Epithelial cell of esophagus (primary cell): ENCODE measurements at places on chromosomes 5 and 9.

- DNase-seq: no peak
Measured at GRCh38 chr9:35675732-35676392, 2.1 kb downstream of the CA9 start.

GRCh38 chr5:142906863-142907671 is 136.9 kb downstream of the ARHGAP26 start:
- DNase-seq: no peak

DNA sequence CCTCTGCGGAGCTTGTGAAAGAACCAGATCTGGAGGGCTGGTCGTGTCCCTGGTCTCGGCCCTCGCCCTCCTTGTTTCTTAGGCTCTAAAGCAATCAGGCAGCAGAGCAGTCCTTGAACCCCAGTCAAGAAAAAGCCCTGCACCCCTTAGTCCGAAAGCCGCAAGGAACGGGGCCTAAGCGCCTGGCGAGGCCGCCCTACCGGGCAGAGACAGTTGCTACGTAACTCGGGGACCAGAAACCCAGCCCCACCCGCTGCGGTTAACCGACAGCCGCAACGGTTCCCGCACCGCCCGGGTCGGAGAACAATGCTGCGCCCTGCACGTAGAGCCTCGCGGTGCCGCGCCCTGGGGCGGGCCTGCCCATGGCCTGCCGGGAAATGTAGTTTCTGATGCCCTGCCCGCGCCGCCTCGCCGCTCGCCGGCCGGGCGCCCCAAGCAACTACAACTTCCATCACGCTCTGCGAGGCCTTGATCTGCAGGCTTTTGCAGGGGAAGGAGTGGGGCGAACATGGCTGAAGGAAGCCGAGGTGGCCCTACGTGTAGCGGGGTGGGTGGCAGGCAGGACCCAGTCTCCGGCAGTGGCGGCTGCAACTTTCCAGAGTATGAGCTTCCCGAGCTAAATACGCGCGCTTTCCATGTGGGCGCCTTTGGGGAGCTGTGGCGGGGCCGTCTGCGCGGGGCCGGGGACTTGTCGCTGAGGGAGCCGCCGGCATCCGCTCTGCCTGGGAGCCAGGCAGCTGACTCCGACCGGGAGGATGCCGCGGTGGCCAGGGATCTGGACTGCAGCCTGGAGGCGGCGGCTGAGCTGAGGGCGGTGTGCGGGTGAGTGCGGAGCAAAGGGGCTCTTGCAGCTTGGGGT is at the start of gene SNAPC3:
Gene SNAPC3 (plus strand): TSS at position 505 of the 859 bp plus-strand sequence. CDS start 4 bp downstream, at position 509.
- peak; percentile 97 for DNase-seq

DNA sequence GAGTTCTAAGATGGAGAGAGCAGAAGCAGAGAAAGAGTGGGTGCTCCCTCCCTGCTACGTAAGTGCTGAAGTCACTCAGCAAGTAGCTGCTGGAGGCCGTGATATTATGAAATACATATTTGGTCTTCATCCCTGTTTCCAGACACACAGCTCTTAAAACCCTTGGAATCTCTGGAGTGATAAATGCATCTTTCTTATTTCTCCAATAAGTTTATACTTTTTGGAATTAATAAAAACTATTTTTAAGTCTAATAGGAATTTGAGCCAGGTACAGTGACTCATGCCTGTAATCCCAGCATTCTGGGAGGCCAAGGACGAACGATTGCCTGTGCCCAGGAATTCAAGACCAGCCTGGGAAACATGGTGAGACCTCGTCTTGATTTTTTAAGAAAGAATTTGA is 60.6 kb downstream of the AUH start:
- peak; percentile 55 for DNase-seq

DNA sequence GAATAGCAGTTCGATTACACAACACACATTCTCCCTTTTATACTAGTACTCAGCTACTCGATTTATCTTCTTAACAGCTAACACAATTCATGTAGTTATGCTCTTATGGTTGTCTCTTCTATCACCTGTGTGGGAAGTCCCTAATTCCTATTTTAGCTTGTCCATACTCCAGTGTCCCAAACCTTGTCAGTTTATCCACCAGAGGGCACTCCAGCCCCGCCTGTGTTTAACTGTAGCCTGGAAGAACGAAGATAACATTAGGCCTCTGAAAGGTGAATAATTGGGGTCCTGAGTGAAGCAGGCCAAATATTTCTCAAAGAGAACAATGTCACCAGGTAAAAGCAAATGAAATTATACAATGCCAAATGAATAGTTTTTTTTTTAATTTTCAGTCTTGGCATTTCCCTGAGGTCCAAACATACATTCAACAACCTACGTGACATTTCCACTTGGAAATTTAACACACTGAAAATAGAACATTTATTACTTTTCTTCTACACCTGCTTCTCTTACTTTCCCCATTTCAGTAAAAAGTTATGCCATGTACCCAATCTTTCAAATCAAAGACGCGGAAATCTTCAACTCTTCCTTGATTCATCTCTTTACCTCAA is 560.7 kb downstream of the HTR1A start:
- peak; percentile 72 for DNase-seq

- DNase-seq: peak; percentile 95
Measured at GRCh38 chr9:71944754-71945375, 33.4 kb downstream of the C9orf85 start.

GRCh38 chr5:163941079-163941478 is 435.7 kb downstream of the MAT2B start:
- no peak for DNase-seq

GRCh38 chr5:58330781-58331180 is 129.1 kb downstream of the PLK2 start:
- DNase-seq: peak; percentile 88

- no peak for DNase-seq
Measured at GRCh38 chr5:27217155-27217956, 179.0 kb upstream of the CDH9 start.

DNA sequence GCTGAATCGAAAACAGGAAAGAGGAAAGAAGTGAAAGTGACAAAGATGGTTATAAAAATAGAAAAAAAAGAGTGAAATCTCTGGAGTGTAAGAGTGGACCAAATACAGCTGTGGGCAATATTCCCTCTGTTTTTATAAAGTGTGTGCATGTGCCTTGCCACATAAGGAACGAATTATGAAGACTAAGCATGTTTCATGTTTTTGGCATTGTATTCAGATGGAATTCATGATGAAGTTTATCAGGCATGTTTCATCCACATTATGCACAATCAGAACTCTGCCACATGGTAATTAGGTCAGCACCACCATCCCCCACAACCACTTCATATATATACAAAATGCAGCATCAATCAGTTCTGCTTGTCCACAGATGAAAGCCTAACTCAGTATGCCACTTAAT is 348.0 kb downstream of the ZNF608 start:
- DNase-seq: no peak

DNA sequence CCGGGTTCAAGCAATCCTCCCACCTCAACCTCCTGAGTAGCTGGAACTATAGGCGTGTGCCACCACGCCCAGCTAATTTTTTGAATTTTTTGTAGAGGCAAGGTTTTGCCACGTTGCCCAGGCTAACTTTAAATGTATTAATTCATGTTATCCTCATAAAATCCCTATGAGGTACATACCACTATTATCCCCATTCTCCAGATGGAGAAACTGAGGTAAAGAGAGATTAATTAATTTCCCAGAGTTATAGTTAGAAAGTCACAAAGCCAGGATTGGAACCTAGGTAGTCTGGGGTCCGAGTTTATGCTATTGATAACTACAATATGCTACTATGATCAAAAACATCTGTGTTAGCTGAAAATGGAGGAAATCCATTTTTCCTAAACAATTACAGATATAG is 31.9 kb upstream of the GOLPH3 start:
- no peak for DNase-seq

DNA sequence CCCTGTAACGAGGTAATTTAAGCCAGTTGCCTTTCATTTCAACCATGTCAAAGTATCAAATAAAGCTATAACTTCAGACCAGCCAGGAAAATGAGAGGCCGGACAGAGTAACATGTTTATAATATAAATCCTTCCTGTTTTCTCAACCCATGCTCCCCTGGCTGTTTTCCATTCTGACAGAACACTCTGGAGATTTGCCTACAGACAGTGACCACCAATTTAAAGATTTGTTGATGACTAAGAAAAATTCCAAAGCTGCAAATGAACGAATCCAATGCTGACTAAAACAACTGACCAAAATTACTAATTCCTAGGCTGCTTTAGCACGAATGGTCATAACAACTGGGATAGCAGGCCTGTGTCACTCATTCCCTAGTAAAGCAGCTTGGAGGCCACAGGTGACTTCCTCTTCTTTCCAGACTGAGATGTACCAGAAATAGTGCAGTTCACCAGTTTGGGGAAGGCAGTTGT is 141.4 kb downstream of the AOPEP start:
- peak; percentile 76 for DNase-seq

GRCh38 chr5:171577042-171577758 is 157.8 kb downstream of the FGF18 start:
- DNase-seq: no peak

GRCh38 chr5:110321117-110321516 is 405.4 kb downstream of the TMEM232 start:
- DNase-seq: no peak

DNA sequence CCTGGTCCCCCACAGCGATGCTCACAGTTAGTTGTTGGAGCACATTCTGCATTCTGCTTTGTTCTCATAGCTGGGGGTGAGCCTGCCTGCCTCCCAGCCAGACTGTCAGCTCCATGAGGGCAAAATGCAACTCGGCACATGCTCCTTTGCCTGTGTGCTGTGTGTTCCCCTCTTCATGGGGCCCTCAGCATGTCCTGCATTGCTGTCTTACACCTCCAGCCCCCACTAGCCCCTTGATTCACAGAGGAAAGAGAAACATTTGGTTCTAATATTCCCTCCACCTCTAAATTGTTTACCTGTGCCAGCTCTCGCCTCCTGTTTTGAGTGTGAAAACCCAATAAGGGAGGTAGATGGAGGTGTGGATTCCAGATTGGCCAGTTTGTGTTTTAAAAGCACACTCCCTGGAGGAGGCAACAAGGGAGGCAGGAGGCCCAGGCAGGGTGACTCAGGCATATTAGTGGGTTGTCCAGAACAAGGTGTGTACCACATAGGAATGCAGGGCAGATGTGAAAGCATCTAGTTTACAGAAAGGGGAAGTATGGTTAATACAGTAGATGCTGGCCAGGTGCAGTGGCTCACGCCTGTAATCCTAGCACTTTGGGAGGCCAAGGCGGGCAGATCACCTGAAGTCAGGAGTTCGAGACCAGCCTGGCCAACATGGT is 224.6 kb downstream of the AGTPBP1 start:
- DNase-seq: peak; percentile 92

GRCh38 chr5:96859375-96859774 is 16.9 kb upstream of the ERAP2 start:
- no peak for DNase-seq

DNA sequence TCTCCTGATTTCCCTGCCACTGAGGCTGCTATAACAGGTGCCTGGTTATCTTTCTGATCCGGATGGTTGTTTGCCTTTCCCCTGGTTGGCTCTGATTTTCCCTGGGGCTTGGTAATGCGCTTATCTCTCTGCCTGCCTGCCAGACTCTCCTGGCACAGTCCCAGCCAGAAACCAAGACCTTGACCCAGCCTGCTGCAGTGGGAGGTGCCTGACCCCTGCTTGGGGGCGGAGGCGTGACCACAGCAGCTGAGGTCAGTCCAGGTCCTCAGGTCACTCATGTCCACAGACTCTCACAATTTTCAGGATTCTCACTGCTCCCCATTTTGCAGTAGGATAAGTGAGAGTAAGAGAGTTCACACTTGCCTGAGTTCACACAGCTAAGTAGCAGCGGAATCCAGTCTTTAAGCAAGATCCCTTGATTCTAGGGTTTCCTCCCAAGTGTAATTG is 24.4 kb upstream of the SYNPO start:
- DNase-seq: no peak

- no peak for DNase-seq
Measured at GRCh38 chr5:102777099-102777498, 22.0 kb downstream of the PAM start.

DNA sequence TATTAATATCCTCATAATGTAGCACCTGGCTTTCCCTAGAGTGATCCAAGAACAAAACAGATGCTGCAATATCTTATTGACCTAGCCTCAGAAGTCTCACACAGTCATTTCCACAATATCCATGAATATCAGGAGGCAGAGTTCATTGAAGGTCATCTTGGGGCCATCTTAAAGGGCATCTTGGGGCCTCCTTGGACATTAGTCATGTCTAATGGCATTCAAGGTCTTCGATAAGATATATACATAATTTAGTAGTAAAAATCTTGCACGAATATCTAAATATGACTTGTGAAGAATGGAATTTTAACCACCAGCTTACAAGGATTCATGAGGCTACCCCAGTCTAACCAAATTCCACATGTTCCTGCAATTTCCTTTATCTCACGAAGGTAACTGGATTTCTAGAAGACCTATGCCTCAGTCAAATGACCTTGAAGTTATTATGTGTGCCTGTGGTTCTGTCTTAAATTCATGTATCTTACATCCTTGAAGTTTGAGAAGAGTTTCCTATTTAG is 163.6 kb upstream of the SPEF2 start:
- no peak for DNase-seq

DNA sequence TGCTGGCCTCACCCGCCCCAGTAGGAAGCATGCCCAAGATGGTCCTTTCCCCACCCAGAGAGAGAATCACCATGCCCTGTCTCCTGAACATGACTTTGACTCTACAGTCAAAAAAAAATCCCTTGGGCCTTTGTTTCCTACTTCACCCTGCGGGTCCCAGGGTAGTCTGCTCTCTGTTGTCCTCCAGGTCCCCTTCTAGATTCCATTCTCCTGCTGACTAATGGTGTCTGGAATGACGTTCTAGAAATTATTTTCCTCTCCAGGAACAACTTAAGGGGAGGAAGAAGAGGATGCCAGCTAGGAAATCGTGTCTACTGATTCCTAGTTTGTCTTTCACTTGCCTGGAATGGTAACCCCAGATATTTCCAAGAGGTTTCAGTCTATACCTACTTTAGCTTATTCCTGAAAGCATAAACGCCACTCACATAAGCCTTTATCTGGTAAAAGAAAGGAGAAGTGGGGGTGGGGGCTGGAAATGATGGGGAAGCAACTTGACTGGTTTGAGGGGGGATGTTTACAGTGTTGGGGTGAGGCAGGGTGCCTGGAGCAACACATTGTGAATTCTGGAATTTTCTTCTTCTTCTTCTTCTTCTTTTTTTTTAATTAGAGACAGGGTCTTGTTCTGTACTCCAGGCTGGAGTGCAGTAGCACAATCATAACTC is 93.9 kb downstream of the SNX18 start:
- no peak for DNase-seq

- no peak for DNase-seq
Measured at GRCh38 chr9:109513871-109514270, 15.8 kb upstream of the PTPN3 start.

GRCh38 chr5:143314659-143315058 is 88.8 kb downstream of the NR3C1 start:
- DNase-seq: peak; percentile 60

DNA sequence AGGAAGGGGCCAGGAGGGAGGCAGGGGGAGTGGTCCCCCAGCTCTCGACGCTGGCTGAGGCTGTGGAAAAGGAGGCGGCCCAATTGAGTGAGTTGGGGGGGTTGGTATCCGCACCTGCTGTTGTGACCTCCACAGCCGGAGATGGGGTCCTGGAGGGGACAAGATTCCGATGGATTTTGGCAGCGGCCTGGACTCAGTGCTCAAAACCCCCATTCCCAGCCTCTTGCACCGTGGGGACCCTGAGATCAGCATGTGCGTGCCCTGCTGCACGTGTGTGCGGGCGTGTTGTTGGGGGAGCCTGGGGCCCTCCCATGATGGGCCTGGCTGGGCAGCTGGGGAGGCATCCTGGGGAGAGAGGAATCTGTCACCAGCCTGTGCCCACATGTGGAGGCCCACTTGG is 15.0 kb downstream of the CNTFR start:
- DNase-seq: no peak
